Stimulated activated CD4-positive, alpha-beta T cell treated with anti-CD3 and anti-CD28 coated beads, TNF-alpha, amount 100 ng/mL, for 24 hours (primary cell): ENCODE measurements at places on chromosomes 5 and 9.

DNA sequence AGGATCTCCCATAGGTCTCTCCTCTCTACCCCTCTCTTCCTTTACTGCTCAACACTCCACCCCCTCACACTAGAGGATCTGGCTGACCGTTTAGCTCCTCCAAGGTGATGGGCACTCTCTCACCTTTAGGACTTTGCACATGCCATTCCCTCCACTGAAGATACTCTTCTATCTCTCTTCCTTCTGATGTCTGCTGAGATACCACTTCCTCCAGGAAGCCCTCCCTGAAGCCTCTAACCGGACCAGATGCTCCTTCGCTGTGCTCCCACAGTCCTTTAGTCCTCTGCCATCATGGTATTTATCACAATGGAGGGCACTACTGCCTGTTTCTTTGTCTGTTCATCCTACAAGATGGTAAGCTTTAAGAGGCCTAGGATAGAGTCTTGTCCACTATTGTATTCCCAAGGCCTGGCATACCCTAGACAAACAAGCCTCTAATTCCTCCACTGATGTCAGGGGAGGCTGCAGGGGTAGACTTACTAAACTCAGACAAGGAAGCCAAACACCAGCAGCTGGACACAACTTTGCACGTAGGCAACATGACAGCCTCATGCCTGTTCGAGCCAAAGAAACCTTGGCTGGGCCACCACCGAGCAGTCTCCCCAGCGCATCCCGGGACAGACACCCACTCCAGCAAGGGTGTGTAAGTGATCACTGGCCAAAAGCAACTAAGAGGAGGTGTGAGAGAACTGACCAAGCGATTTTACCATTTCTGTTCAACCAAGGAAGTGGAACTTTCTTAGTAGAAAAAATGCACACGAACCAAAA lies 20.2 kb downstream of the ORM2 start:
- DNase-seq: no peak

DNA sequence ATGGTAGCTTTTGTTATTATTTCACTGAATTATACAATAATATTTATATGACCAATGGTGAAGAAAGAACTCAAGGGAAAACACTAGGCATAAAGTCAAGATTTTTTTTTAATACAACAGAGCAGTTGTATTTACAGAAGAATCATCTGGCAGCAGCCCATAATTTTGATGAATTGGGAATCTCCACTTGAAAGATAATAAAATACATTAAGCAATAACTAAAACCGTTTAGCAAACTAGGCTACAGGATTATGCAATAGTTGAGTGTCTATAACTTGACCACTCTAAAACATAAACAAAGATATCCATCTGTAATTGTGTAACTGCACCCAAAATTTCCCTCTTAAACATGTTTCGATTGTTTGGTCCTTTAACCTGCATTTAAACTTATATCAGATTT lies 80.8 kb downstream of the SNCAIP start:
- no peak for DNase-seq

DNA sequence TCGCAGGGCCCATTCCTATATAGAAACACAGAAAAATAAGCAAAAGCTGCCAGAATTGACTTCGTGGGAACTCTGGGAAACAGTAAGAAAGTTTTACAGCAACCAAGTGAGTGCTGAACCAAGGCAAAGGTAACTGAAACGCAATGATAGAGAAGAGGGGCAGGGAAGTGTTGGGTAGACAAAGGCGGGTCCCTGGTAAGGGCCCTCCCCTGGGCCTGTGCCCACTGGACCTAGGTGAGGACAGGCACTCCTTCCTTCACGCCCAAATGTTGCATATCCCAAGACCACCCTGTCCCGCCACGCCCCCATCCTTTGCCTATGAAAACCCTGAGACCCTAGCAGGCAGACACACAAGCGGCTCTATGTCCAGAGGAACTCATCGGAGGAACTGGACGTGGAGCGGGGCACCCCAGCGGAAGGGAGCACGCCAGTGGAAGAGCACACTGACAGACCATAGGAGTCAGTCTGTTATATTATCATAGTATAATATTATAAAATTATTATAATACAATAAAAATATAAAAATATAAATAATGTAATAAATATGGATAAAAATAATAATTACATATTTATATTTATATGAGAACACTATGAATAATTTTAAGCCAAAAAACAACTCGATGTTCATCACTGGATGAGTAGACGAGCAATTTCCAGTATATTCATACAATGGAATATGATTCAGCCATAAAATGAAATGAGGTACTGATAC lies 27.9 kb downstream of the CDKN2A start:
- no peak for DNase-seq

- DNase-seq: no peak
Measured at GRCh38 chr5:93868851-93869250, 127.5 kb upstream of the POU5F2 start.

DNA sequence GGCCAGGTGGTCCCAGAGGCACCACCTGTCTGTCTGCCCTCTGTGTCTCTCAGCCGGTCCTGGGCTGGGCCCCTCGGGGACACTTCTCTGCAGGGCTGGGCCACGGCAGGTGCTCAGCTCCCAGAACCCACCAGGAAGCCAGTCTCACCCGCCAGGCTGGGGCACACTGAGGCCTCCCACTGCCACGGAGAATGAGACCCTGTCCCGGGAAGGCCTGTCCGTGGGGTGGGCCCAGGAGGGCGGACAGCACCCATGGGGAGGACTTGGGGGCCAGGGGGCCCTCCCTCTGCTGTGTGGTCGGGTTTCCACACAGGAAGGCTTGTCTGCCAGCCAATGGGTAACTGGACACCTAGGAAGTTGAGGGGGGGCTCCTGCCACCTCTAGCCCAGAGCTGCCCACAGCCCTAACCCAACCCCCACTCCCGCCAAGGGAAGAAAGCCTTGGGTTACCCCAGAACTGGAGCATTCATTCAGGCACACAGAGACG lies 4.1 kb upstream of the TUBB4B start:
- no peak for DNase-seq

GRCh38 chr9:95463148-95464060 lies 53.4 kb downstream of the PTCH1 start:
- DNase-seq: no peak

GRCh38 chr5:26321278-26321677 lies 717.1 kb downstream of the CDH9 start:
- no peak for DNase-seq

DNA sequence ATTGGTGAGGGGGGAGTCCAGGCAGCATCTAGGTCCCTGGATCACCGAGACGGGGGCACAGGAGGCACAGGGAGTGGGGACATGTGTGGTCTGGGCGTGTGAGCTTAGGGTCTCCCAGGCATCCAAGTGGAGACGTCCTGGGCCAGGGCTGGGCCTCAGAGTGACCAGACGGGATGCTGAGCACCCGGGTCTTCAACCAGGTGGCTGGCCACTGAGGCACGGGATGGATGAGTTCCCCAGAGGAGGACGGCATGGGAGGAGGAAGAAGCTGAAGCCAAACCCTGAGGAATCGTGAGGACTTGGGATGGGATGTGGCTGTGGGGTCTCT lies 88.0 kb downstream of the LMX1B start:
- no peak for DNase-seq

- no peak for DNase-seq
Measured at GRCh38 chr9:126066131-126066530, 260.5 kb upstream of the MVB12B start.

- no peak for DNase-seq
Measured at GRCh38 chr9:117936185-117937130, 232.3 kb downstream of the TLR4 start.

GRCh38 chr5:158929552-158930218 lies 170.0 kb downstream of the EBF1 start:
- DNase-seq: no peak

DNA sequence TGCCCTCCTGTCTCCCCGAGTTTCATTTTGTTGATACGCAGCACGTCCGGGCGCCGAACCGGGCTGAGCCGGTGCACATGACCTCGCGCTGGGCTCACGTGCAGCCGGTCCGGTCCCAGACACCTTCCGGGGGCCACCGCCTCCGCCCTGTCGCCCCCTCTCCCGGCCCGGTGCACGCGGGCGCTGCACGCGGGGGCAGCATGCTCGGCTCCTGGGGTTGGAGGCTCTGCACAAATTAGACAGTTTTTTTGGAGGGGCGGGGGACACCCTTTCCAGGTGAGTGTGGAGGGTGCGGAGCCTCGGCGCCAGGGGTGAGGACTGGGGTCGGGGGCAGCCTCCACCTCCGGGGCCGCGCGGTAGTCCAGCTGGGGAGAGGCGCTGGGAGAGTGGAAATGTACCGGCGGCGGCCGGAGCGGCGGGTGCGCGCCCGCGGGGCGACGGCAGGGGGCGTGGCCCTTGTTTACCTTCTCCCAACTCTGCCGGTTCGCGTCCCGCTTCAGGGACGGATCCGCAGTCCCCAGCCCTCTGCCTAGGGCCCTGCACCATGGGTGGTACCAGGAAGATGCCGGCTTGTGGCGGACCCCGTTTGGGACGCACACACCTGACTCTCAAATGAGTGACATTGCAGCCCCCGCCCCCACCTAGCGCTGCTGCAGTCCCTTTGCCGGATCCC lies 1.1 kb downstream of the JADE2 start:
- DNase-seq: peak; percentile 26

DNA sequence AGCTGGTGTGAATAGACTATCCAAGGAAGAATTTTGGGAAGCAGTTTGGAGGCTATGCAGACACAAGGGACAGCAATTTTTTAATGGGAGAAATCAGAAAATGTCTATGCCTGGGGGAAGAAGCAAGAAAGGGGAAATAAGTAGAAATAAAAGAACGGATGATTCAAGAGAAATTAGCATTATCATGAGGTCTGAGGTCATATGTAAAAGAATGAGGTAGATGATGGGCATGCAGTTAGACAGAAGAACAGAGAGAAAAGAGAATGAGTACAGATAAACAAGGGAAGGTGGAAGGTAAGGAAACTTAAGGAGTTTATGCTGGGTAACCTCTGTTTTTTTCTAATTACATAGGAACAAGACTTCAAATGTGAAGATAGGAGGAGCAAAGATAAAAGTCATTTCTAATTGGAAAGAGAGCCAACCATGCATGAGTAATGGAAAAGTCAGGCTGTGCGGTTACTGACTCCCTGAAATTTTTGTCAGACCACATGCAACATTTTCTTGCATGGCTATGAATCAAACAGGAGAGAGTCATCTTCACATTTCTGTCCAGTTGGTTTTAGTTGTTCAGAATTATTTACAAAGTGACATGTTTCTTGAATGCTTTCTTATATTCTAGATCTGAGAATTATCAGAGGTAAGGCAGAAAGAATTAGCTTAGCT lies 101.0 kb upstream of the PIK3R1 start:
- DNase-seq: no peak

GRCh38 chr5:88544671-88545070 lies 276.0 kb upstream of the TMEM161B start:
- DNase-seq: no peak

DNA sequence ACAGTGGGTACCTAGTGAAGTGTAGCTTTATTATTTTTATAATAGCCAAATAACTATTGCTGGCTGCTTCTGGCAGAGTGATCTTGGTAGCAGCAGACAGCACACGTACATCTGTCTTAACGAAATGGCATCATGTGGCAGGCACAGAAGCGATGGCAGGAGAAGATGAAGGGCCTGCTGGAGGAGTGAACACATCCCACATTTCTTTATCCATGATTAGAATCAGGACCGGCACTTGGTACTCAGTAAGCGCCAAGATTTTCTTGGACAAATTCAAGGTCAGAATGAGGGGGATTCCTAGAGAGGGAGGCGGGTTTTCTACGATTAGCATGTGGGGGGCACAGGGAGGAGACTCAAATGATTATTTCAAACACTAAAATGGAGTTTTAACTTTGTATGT lies 23.0 kb upstream of the ZNF366 start:
- DNase-seq: no peak

- no peak for DNase-seq
Measured at GRCh38 chr5:69083412-69083811, 10.4 kb upstream of the SLC30A5 start.

- no peak for DNase-seq
Measured at GRCh38 chr9:121510766-121511550, 11.3 kb upstream of the GGTA1 start.

GRCh38 chr9:135049460-135049859 lies 38.0 kb upstream of the OLFM1 start:
- DNase-seq: no peak

DNA sequence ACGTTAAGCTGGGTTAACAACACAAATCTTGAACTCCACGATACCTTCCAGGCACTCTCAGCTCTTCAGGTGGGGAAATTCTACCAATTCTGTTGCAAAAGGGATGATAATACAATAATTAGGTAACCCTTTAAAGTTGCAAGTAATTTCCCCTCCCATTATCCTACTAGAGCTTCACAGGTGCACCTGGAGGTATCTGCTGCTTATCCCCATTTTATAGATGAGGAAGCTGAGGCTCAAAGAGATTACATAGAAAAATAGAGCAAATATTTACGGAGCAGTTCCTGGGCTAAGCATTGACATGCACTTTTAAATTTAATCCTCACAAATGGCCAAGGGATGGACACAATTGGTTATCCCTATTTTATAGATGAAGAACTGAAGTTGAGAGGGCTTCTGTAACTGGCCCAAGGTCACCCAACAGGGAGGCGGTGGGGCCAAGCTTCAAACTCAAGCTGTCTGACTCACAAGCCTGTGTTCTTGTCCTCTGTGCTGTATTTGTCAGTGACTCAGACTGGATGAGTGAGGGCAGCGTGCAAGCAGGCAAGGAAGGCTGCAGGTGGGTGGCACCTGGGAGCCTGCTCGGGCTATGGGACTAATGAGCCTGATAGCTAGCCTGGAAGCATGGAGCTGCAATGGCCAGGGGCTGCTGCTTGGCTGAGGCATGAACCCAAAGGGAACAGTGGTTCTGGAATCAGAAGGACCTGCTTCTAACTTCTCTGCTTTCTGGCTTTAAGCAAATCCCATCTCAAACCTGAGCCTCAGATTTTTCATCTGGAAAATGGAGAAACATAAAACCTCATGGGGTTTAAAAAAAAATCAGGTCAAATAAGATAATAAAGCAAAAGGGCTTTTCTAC lies 105.5 kb downstream of the PDE6A start:
- no peak for DNase-seq

GRCh38 chr5:65394087-65394486 lies 87.6 kb downstream of the ADAMTS6 start:
- DNase-seq: no peak

DNA sequence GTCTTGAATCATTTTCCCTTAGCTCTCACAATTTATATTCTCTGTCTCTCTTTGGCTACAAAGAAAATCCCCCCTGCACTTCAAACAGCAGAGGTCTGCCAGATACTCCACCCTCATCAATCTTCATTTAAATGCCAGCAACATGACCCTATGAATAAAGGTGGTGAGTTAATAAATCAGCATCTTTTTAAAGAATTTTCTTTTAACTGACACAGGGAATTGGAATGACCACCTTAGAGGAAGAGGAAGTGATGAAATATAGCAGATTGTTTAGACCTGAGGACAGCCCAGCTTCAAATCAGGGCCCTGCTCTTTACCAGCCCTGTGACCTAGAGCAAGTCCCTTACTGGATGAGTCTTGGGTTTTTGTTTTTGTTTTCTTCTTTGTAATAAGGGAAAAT lies 223.1 kb upstream of the PAPPA start:
- DNase-seq: no peak

DNA sequence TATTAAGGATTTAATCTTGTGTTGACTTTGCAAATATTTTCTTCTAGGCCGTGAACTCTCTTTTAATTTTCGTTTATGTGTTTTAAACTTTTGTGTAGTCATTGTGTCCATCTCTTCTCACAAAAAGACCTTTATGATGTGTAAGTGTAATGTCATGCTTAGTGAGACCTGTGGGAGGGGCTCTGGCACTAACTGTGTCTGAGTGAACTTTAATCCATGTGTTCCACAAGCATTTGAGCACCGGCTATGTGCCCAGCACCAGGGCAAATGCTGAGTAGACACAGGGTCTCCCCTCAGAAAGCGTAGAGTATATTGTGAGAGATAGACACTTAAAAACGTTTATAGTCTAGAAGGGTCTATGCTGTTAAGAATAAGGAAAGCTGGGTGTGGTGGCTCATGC lies 272.6 kb upstream of the TUT7 start:
- no peak for DNase-seq
